ENCODE measurements at places on chromosomes 7 and 10.

GRCh38 chr10:119495021-119495505 is 47.5 kb downstream of the RGS10 start:
- no peak for DNase-seq

DNA sequence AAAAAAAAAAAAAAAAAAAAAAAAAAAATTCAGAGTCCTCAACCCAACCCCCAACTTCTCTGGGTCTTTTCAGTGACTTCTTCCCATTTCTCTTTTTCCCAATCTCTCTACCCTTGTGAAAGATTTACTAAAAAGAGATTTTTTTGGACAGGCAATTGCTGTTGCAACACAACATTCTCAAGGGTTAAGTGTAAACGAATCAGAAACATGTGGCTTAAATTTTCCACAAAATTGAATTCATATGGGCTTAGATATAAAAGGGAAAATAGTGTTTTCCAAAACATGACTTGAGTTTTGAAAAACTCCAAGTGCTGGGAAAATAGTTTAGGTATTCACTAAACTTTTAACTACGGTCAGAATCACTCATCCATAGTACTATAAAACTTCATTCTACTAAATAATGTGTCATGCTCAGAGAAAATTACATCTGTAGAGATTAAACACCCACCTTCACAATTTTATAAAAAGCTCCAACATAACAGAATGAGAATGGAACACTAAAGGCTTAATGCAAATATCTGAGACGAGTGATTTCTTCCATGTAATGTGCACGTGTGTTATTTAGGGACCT is 643.1 kb downstream of the PARD3 start:
- no peak for DNase-seq

DNA sequence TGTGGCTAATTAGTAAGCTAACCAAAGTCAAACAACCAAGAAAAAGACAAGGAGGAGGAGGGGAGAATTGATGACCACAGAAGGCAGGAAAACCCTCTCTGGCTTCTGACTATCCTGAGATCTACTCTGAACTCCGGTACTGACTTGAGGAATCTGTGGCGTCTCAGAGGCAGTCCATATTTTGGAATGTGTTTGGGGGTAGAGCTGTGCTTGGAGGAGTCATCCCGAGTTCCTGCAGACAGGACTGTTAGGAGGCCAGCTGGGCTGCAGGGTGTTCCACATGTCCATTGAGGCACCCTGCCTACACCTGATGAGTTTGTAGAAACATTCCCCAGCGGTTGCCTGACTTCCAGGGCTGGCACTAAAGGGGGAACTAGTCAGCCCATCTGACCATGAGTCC is 91.6 kb downstream of the PLCE1 start:
- no peak for DNase-seq

- no peak for DNase-seq
These were observed 262.6 kb downstream of the SEMA3A start for GRCh38 chr7:83931968-83932367.

GRCh38 chr7:115267503-115267902 is 345.6 kb downstream of the MDFIC start:
- no peak for DNase-seq

GRCh38 chr10:17232276-17232960 is 4.4 kb downstream of the VIM start:
- DNase-seq: no peak

- DNase-seq: no peak
These were observed 203.4 kb downstream of the KIF20B start for GRCh38 chr10:89904755-89905154.

DNA sequence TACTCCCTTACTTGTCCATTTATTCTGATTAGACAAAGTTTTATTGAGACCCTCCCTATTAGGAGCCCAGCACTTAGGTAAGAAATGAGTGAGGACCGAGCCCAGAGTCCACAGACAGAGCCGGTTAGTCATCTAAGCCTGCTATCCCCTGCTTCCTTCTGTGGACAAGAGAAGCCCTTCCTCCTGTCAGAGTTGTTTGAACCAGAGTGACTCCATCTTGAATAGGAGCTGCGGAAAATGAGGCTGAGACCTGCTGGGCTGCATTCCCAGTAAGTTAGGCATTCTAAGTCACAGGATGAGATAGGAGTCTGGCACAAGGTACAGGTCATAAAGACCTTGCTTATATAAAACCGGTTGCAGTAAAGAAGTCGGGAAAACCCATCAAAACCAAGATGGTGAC is 109.1 kb downstream of the CPXM2 start:
- DNase-seq: no peak

GRCh38 chr7:128201067-128201689 is 39.9 kb upstream of the LEP start:
- no peak for DNase-seq

DNA sequence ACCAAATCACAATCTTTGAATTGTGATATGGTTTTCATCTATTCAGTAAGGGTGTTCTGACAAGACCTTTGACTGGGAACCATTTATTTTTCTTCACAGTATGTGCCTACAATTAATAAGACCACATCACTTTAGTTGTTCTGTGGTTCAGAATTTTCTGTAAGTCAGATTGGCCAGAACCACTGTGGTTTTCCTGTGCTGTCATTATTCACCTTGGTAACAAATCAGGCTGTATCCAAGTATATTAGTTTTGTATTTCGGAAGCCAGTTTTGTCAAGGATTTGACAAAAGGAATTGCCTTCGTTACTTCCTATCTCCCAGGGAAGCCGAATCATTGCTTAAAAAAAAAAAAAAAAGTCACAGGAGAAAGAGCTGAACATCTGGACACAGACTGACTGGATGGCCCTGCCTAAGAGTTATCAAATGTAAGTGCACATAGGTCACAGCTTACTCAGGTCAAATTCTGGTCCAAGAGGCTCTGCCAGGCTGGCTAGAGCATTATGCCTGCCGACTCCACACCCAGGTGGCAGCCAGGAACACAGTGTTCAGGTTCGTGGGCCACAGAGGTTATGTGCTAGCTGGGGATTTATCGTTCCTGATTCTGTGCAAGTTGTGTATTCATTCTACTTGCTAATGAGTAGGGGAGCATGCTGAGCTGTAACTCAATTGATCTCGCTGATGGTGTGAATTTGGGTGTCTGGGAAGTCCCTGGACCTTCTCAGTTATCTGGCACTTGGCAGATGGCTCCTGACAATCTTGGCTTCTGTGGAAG is 175.3 kb downstream of the JAZF1 start:
- no peak for DNase-seq

DNA sequence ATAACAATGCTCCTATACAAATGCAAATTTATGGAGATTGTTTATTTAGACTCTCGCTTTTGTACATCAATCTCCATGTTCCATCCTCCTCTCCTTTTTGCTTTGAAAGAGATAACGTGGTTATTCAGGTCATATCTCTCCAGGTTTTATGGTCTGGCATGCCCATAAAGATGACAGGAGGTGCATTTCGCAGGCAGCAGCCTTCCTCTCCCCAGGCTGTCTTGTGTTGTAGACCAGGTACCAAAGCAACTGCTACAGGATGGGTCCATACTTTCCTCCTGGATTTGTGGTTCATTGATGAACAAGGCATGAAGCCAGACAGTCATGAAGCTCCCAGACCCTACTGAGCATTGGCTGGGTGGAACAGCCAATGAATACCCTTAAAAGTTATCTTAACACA is 400.2 kb upstream of the NPVF start:
- DNase-seq: no peak

DNA sequence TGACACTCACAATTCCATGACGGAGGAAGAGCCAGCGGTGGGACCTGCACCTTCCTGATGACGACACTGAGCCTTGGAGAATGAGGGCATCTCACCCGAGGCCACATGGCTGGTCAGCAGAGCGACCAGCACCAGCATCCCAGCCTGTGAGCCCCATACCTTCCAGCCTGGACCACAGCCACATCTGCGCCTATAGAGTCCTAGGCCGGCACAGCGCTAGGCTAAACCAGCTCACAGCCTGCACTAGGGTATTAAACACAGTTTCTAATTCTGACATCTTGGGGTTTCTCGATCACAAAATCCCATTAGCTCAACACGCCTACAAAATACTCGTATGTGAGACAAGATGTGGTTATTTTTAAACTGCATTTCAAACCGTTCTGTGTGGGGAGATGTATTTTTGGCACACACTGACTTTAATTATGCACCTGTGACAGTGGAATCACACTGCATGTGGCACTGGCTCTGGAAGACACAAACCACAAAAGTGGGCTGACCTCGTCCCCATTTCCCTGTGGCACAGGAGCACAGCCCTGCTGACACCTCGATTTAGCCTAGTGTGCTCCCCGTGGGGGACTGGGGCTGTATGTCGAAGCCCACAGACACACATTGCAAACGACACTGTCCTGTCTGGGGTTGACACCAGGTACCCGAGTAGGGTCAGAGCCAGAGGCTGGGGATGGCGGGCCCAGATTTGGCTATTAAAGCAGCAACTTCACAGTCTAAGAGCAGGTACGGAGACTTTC is 32.5 kb downstream of the CPXM2 start:
- no peak for DNase-seq

DNA sequence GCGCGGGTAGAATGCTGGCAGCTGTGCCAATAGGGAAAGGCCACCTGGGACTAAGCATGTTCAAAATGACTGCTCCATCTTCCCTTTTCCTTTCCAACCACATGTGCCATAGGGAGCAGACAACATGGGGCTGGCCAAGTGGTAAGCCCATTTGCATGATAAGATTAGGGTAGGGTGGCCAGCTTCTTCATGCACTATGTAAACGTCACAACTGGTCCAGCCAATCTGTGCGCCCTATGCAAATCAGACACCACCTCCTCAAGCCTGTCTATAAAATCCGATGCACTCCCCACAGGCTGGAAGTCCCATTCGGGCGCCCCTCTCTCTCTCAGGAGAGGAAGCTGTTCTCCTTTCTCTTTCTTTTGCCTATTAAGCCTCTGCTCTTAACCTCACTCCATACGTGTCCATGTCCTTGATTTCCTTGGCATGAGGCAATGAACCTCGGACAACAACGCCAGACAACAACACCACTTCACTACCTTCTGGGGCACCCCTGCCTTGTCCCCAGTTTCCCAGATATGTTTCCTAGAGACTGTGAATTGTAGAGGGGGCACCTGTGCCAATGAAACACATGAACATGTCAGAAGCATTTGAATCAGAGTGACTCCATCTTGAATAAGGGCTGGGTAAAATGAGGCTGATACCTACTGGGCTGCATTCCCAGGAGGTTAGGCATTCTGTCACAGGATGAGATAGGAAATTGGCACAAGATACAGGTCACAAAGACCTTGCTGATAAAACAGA is 19.1 kb upstream of the EXOC6 start:
- no peak for DNase-seq

DNA sequence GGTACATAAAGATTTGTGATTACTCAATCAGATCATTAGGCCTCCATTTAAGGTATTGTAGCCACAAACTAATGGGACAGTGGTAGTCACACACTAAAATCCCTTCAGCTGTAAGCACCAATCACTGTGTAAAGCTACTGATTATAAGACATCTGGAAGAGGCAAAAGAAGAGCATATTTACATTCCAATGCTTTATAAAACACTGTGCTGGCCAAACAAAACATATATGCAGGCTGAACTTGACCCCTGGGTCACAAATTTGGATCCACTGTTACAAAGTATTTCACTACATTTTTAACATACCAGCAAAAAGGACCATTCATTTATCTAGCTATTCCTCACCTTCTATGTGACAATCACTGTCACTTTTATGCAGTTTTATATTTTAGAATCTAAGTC is 41.4 kb upstream of the ANLN start:
- DNase-seq: no peak

DNA sequence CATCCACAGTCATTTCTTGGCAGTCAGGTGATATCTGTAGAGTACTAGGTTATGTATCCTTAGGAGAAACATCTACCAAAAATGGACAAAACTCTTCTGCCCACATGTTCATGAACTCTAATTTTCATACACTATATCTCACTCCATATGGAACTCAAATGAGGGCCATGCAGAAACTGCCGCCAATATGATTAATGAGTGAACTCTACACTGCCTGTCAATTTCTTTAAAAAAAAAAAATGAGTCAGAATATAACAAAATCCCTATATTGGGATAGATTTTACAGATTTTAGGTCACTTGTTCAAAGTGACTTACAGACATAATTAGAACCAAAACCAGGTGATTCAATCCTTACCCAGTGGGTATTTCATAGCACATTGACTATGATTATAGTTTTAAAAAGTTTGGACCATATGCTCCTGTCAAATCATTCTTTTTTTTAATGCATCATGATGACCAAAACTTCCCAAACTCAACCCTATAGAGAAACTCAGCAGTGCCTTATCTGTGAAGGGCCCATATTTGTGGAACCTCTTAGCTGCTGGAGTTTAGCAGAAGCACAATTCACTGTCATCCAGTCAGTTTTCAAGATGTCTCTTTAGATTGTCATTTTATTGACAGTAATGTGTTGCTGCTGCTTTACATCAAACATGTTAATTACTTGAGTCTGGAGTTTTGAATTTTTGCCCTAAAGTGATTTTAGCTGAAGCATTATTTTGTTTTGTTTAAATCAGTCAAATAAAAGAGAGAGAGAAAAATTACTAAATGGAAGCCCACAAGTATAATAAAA is 11.1 kb downstream of the LRRN3 start:
- no peak for DNase-seq

All from activated CD8-positive, alpha-beta memory T cell treated with anti-CD3 and anti-CD28 coated beads for 1 hour (primary cell).